ENCODE measurements at places on chromosomes 3 and 15.

DNA sequence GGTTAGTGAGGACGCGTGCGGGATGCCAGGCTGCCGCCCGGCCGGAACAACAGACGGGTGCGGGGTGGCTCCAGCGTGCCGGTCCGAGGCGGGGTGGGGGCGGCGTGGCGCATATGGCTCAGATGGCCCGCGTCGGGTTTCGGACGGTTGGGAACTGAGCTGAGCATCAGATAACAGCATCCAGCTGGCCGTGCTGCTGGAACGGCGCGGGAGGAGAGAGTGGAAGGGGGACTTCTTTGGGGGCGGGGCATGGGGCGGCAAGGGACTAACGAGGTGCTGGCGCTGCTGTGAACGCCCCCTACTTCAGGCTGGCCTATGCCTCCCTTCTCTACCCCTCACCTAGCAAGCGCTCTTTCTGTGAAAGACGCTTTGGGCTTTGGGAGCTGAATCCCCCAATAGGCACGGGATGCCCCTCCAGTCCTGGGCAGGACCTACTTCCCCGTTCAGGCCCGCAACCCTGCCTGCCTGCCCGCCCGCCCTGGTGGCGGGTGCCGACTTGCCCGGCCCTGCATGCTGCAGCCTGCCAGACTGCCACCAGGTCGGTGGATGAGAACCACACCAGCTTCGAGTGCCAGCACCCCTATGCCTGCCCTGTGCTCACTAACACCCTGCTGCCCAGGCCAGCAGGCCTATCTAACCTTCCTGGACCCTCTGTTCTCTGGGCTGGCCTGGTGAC lies 542 bp downstream of the INKA1 start:
- DNase-seq = no peak

DNA sequence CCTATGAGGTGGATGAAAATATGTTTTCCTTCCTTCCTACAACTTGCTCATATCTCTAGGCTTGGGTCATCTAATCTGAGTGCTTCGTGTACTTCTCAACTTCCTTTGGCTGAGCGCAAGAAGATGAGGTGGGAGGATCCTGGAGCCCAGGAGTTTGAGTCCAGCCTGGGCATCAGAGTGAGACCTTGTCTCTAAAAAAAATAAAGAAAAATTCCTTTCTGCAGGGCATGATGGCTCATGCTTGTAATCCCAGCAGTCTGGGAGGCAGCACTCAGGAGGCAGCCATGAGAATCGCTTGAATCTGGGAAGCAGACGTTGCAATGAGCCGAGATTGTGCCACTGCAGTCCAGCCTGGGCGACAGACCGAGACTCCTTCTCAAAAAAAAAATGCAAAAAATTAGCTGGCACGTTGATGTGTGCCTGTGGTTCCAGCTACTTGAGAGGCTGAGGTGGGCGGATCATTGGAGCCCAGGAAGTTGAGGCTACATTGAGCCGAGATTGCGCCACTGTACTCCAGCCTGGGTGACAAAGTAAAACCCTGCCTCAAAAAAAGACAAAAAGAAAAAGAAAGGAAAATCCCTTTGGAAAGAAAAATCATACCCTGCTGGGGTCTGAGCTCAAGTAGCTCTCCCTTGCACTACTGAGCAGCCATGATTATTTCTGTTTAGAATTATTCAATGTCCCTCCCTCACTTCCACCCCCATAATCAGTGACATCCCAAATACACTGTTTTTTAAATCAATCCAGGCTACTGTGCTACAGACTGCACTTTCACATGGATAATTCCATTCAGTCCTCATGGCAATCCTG lies 28.0 kb upstream of the RAB11A start:
- DNase-seq = no peak

- DNase-seq = no peak
Observed at GRCh38 chr3:197804511-197804910, 13.5 kb downstream of the LRCH3 start.

DNA sequence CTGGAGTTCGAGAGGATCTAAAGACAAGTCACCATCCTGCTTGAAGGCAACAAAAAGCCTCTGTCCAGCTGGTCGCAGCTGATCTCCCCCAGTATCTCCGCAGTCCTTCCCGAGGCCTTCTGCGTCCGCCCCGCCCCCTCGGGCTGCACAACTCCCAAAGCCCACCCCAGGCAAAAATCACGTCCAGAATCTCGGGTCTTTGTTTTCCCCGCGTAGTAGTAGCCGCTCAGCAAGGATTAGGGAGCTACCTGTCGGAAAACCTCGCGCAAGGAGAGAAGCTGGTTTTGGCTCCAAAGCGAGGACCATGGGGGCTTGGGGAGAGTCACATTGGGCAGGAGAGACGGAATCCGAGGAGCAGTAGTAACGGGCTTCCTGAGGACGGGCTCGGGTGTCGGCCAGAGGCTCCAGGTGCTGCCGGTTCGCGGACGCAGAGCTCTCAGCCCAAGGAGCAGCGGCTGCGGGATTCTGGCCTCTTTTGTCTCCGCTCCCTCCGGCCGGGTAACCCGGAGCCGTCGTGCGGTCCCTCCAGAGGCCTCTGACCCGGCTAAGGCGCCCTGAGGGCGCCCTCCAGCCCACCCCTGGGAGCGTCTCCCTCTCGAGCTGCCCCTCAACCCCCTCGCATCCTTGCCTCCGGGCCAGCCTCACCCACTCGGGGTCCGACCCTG lies 401 bp downstream of the ZSCAN29 start:
- peak; percentile 8 for DNase-seq

DNA sequence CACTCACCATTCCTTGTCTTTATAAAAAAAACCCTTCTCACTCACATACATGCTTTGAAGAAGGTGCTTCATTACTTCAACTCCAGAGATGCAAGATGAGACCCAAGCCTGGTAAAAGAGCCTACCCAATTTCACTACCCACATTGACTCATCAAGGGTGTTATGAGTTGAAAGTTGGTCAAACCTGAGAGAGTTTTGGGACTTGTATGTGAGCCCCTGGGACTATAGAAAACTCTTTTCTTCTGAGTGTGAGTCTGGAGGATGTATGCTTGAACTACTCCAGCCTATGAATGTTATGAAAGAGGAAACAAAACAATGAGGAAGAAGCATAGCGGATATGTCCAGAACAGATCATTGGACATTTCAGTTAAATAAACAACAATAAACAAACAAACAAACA lies 106.5 kb upstream of the SATB1 start:
- no peak for DNase-seq
